Mammary epithelial cell (primary cell): ENCODE measurements at places on chromosomes 2 and 18. TPM values are rescaled to one million over a fixed set of nuclear protein-coding genes. Genes with fewer than 3 reads are reported as not detected.

- peak; percentile 85 for DNase-seq
These were observed 23.3 kb upstream of the NPAS2 start for GRCh38 chr2:100796499-100797100.

DNA sequence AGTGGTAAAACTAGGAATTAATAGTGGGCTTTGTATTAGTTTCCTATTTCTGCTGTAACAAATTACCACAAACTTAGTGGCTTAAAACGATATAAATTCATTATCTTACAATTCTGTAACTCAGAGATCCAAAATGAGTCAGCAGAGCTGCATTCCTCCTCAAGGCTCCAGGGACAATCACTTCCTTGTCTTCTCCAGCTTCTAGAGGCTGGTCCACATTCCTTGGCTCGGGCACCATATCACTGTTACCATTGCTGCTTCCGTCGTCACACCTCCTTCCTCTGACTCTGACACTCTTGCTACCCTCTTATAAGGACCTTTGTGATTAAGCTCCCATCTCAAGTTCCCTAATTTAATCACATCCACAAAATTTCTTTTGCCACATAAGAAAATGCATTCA is 567.8 kb upstream of the KLHL29 start:
- peak; percentile 73 for DNase-seq

- no peak for DNase-seq
These were observed 102.4 kb downstream of the ACKR3 start for GRCh38 chr2:236671896-236672562.

- no peak for DNase-seq
These were observed 798 bp downstream of the TANC1 start for GRCh38 chr2:158969162-158969714.

DNA sequence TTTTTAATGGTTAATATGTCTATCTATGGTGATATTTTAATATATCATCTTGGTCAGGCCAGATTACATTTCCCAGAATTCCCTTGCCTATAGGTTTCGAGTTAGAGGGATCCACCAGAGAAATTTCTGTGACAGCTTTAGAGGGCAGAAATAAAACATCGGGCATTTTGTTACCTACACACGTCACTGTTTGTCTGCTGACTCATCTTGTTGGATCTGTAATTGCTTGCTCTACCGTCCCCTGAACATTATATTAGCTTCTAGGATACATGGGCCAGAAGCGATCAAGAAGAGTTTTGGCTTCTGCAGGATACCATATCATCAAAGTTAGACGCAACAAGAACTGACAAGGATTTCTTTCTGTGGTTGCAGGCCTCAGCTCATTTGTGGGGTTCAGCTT is 795.8 kb upstream of the GCFC2 start:
- no peak for DNase-seq

The FZD7 gene
- total RNA-seq = 15.1 and 21.6 TPM in 2 replicates

The TMEM37 gene
- total RNA-seq = not detected

The LYPD1 gene
- not detected for total RNA-seq

The MC2R gene
- total RNA-seq = not detected in 2 replicates

The SP5 gene
- total RNA-seq = not detected
